Osteocyte (in vitro differentiated cells): ENCODE measurements at places on chromosomes 5 and 9. TPM values are rescaled to one million over a fixed set of nuclear protein-coding genes. Genes with fewer than 3 reads are reported as not detected.

The FSTL4 gene
- total RNA-seq, result not detected in 2 replicates

DNA sequence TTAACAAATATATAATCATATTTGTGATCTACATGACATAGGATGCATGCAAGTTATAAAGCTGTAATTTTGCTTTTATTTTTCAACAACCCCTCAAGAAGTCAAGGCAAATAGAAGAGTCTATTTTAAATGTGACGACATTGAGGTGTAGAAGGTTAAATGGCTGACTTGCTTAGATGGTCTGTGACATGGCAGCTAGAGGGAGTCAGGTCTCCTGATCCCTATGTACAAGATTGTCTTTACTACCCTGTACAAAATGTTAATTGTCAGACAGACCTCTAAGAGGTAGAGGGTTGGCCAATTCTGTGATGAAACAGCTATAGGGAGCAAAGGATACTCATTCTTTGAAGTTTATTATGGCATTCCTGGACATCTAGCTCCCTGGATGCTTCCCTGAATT is 380.9 kb upstream of the MEF2C start:
- DNase-seq, result no peak
- H3K4me1 ChIP-seq, result peaks cover 13% of the 10 kb centered on the region
- H3K36me3 ChIP-seq, result no peaks in the 10 kb centered on the region
- H3K27ac ChIP-seq, result no peak overlapping the region
- H3K4me3 ChIP-seq, result no peak overlapping the region

DNA sequence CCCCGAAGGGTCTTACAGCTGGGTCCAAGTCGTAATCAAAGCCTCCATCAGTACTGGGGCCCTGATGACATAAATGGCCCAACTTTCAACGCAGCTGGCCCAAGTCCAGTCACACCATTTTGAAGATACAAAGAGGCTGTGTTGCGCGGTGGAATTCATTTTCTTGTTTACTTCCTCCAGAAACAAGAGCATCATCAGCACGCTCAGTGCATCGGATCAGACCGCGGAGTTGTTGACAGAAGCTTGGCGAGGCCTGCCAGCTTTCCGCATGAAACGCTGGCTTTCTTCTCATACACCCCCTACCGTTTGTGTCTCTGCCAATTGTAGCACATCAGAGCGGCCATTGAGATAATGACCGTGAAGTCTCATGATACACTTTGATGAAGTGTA is 101.7 kb upstream of the SPATA31D4 start:
- H3K27ac ChIP-seq, result no peak overlapping the region
- peaks cover 24% of the 10 kb centered on the region for H3K4me1 ChIP-seq
- no peak overlapping the region for H3K4me3 ChIP-seq
- no peaks in the 10 kb centered on the region for H3K36me3 ChIP-seq
- H3K27me3 ChIP-seq, result no peaks in the 10 kb centered on the region

GRCh38 chr9:128555180-128555721 is 2.9 kb downstream of the SPTAN1 start:
- no peak overlapping the region for H3K4me3 ChIP-seq
- H3K27ac ChIP-seq, result no peak overlapping the region
- DNase-seq, result no peak
- no peaks in the 10 kb centered on the region for H3K27me3 ChIP-seq
- peaks cover 47% of the 10 kb centered on the region for H3K4me1 ChIP-seq
- peaks cover 1% of the 10 kb centered on the region for H3K36me3 ChIP-seq

DNA sequence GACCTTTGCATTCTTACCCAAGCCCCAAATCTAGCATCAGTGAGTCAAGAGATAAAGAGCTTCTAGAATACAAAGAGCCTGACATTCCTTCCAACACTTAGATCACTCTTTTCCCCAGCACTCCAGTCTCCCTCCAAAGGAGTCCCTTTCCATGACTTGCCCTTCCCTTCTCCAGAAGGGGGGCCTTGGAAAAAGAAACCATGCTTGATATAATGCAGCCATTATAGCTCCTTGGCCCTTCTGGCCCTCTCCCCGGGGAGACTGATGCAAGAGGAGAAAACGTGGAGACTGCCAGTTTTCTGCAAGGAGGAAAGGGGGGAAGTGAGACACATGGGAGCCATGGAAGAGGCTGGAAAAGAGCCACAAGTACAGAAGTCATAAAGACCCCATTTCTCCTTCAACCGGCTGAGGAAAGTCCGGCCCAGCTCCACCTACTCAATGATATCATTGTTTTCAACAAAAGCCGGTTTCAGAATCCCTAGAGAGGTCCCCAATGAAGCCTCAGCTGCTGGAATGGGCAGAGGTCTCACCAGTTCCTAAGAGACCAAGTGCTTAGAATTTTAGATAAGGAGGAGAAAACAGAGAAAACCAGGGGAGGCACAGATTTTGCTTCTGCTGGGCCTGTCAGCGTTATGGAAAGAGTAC is 29.0 kb downstream of the ADAM19 start:
- peaks cover 78% of the 10 kb centered on the region for H3K4me1 ChIP-seq
- no peak overlapping the region for H3K4me3 ChIP-seq
- no peak for DNase-seq
- H3K27ac ChIP-seq, result peak overlapping the region; percentile 28

GRCh38 chr9:112867275-112867991 is 23.2 kb downstream of the SLC46A2 start:
- no peak overlapping the region for H3K27ac ChIP-seq
- H3K36me3 ChIP-seq, result peaks cover 27% of the 10 kb centered on the region
- no peaks in the 10 kb centered on the region for H3K27me3 ChIP-seq
- no peak overlapping the region for H3K4me3 ChIP-seq

- H3K27me3 ChIP-seq, result no peaks in the 10 kb centered on the region
- no peak overlapping the region for H3K4me3 ChIP-seq
- no peak overlapping the region for H3K27ac ChIP-seq
- DNase-seq, result no peak
Observed at GRCh38 chr9:130692321-130692720, 1.3 kb upstream of the EXOSC2 start.

DNA sequence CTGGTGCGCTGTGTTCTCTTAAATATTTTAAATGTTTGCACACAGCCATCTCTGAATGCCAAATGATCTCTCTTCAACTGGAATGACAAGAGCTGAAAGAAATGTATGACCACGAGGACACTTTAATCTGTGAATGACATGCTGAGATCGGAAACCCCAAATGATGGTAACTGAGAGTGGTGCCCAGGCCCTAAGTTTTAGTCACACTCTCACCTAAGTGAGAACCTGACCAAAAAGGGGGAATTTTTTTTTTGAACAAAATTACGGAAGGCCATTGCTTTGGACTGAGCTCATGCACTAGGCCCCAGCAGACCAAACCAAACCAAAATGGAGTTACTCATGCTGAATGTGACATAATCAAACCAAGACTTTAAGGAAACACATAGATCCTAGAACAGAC is 167.1 kb upstream of the TUT7 start:
- no peak for DNase-seq
- peaks cover 4% of the 10 kb centered on the region for H3K36me3 ChIP-seq
- no peak overlapping the region for H3K4me3 ChIP-seq
- no peaks in the 10 kb centered on the region for H3K27me3 ChIP-seq
- H3K27ac ChIP-seq, result no peak overlapping the region

DNA sequence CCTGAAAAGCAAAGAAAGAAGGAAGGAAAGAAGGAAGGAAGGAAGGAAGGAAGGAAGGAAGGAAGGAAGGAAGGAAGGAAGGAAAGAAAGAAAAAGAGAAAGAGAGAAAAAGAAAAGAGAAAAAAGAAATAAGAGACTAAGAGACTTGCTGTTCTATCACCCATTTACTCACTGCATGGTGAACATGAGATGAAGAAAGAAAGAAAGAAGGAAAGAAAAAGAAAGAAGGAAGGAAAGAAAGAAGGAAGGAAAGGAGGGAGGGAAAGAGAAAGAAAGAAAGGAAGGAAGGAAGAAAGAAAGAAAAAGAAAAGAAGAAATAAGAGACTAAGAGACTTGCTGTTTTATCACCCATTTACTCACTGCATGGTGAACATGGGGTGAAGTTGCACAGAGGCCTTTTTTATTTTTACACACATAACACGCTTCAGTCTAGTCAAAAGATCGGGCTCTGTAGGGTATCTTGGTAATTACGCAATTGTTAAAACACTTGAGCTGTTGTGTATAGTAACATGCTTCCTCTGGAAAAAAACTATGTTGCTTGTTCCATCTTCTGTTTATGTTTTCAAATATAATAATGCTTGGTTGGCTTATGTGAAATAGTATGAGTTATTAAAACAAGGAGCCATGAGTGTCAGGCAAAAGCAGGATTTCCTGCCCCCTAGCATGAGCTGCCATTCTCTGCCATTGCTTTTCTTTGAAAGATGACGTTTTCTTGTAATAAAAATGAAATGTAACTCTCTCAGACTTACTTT is 119.3 kb upstream of the ZNF608 start:
- peaks cover 50% of the 10 kb centered on the region for H3K4me1 ChIP-seq
- no peak for DNase-seq
- peak overlapping the region; percentile 69 for H3K27ac ChIP-seq
- no peak overlapping the region for H3K4me3 ChIP-seq
- H3K27me3 ChIP-seq, result no peaks in the 10 kb centered on the region
- H3K36me3 ChIP-seq, result no peaks in the 10 kb centered on the region

- no peak overlapping the region for H3K27ac ChIP-seq
- no peak overlapping the region for H3K4me3 ChIP-seq
- peaks cover 12% of the 10 kb centered on the region for H3K36me3 ChIP-seq
- no peaks in the 10 kb centered on the region for H3K27me3 ChIP-seq
- no peak for DNase-seq
Observed at GRCh38 chr9:125505988-125506438, 201.0 kb downstream of the MAPKAP1 start.

The PCDHGA6 gene
- 0.18 and 0.21 TPM in 2 replicates for total RNA-seq

- peak overlapping the region; percentile 99 for H3K4me3 ChIP-seq
- peak overlapping the region; percentile 89 for H3K27ac ChIP-seq
- peak; percentile 77 for DNase-seq
Observed at GRCh38 chr9:91419222-91420191, 4.1 kb downstream of the NFIL3 start.

DNA sequence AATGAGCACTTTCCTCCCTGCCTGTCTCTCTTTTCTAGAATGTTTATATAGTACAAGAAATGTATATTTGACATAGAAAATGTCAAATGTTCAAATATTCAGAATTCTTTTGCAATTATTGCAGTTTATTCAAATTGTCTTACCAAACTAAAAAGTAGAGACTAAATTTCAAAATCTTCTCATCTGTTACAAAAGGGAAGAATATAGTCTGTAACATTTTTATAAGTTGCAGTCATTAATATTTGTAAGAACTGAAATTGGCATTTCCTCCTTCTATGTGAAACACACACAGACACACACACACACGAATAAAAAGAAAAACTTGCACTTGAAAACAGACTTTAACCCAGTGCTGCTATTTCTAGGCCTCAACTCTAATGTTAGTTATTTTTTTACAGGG is 56.4 kb downstream of the NR3C1 start:
- DNase-seq, result no peak
- peaks cover 37% of the 10 kb centered on the region for H3K4me1 ChIP-seq
- H3K4me3 ChIP-seq, result no peak overlapping the region
- H3K36me3 ChIP-seq, result no peaks in the 10 kb centered on the region

GRCh38 chr5:113378514-113378913 is 56.3 kb downstream of the TSSK1B start:
- peaks cover 2% of the 10 kb centered on the region for H3K36me3 ChIP-seq
- peaks cover 3% of the 10 kb centered on the region for H3K4me1 ChIP-seq
- H3K27me3 ChIP-seq, result no peaks in the 10 kb centered on the region
- no peak for DNase-seq

The CCL28 gene
- total RNA-seq, result not detected in 2 replicates

DNA sequence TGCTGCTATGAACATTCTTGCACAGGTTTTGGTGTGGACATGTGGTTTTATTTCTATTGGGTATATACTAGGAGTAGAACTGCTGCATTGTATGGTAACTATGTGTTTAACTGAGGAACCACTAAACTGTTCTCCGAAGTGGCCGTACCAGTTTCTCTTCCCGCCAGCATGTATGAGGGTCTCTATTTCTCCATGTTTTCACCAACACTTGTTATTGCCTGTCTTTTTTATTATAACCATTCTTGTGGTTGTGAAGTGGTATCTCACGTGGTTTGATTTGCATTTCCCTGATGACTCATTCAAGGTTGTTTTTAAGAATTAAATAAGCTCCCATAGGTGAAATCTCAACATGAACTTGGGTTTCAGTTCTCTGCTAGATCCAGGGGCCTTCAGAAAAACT is 19.4 kb downstream of the PDE8B start:
- peaks cover 3% of the 10 kb centered on the region for H3K4me1 ChIP-seq
- peaks cover 13% of the 10 kb centered on the region for H3K27me3 ChIP-seq
- H3K36me3 ChIP-seq, result no peaks in the 10 kb centered on the region
- no peak overlapping the region for H3K4me3 ChIP-seq

GRCh38 chr9:124452326-124452725 is 2.1 kb downstream of the ADGRD2 start:
- no peaks in the 10 kb centered on the region for H3K36me3 ChIP-seq
- H3K4me3 ChIP-seq, result no peak overlapping the region
- H3K27me3 ChIP-seq, result peaks cover 26% of the 10 kb centered on the region
- peaks cover 7% of the 10 kb centered on the region for H3K4me1 ChIP-seq
- no peak for DNase-seq
- H3K27ac ChIP-seq, result no peak overlapping the region

- no peak for DNase-seq
- peaks cover 53% of the 10 kb centered on the region for H3K4me1 ChIP-seq
- H3K27ac ChIP-seq, result no peak overlapping the region
- no peak overlapping the region for H3K4me3 ChIP-seq
- no peaks in the 10 kb centered on the region for H3K27me3 ChIP-seq
- no peaks in the 10 kb centered on the region for H3K36me3 ChIP-seq
Observed at GRCh38 chr5:125315306-125315705, 568.9 kb upstream of the ZNF608 start.

The NME5 gene
- 1.7 and 2.4 TPM in 2 replicates for total RNA-seq
